ENCODE measurements at places on chromosomes 16 and 17. TPM values are rescaled to one million over a fixed set of nuclear protein-coding genes. Genes with fewer than 3 reads are reported as not detected.

DNA sequence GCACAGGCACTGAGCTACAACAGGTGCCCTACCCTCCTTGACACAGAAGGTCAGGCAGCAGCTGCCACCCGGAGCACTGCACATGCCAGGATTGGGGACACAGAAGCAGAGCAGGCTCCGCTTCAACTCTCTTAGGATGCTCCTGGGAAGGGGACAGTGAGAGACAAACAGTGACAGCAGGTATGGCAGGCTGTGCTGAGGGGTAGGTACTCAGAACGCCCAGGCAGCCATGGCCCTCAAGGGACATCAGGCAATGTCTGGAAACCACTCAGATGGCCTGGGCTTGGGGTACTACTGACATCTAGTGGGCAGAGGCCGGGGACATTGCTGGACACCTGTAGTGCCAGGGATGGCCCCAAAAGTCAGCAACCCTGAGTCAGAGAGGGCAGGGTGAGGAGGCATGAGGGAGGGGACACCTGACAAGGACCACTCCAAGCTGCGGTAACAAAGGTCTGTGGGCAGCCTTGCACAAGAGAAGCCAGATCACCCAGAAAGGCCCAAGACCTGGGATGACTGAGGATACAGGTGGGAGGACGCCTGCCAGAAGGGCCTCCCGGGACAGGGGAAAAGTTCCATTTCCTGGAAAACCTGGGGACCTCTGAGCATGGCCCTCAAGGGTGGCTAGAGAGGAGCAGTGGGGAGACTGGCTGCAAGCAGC is 21.2 kb downstream of the PEMT start:
- no peak for DNase-seq

DNA sequence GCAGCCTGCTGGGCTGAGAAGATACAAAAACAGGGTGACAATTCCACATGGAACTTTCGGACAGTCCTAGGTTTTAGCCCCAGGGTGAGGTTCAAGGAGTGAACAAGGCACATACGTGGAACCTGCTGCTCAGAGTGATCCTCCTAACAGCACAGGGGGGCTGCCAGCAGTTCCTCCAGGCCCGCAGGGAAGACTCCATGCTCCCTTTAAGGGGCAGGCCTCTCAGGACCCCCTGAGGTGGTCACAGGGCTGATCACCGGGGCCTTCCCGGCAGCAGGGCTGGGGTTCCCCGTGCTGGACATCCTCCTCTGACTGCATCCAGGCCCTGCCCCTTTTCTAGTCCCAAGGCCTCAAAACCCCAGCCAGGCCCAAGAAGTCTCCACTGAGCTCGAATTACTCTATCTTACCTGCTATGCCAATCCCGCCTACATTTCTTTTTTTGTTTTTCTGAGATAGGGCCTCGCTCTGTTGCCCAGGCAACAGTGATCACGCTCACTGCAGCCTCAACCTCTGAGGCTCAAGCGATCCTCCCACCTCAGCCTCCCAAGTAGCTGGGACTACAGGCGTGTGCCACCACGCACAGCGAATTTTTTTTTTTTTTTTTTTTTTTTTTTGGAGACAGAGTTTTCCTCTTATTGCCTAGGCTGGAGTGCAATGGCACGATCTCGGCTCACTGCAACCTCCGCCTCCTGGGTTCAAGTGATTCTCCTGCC is 10.4 kb downstream of the CANT1 start:
- DNase-seq = no peak

- DNase-seq = no peak
Measured at GRCh38 chr17:61404663-61404912, 4.9 kb downstream of the TBX2 start.

The CDH16 gene
- 0.16 TPM for polyA plus RNA-seq

GRCh38 chr16:972316-973002 is 1.7 kb upstream of the LMF1 start:
- DNase-seq = no peak

DNA sequence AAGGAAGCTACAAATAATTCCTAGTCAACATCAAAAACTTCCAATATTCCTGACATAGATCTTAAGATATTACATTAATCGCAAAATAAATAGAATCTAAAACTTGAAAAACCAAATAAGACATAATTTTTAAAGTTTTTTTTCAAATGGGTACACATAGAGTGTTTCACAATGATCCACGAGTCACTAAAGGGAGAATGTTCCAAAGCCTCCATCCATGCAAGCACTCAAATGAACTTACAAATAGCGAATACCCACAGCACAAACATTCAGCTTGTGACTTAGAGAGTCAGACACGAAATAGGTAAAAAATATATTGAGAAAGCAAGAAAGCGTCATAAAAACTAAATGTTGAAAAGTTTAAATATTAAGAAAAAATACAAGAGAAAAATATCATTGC is 65.7 kb downstream of the CEP112 start:
- no peak for DNase-seq
